G401 (cell line): ENCODE measurements at places on chromosomes 2 and 18. TPM values are rescaled to one million over a fixed set of nuclear protein-coding genes. Genes with fewer than 3 reads are reported as not detected.

DNA sequence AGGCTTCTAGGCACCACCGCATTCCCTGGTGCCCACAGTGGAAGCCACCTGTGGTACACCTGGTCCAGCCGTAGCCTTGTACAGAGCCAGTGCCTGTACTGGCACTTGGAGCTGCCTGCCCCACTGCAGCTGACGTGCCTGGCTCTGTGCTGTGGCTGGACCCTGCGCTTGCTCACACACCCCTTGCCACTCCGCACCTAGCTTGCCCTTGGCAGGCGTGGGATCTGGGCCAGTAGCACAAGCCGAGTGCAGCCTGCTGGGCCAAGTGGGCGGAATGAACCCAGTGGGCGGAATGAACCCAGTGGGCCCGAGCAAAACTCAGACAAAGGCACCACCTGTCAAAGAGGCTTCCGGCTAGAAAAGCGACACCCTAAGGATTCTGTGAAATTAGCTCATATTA lies 126.3 kb downstream of the ARHGAP28 start:
- DNase-seq: no peak

The SOCS6 gene
- total RNA-seq: 32.5 and 52.1 TPM in 2 replicates

GRCh38 chr18:56067969-56068671 lies 480.1 kb upstream of the TCF4 start:
- no peak for DNase-seq

GRCh38 chr2:118386641-118387302 lies 298.5 kb downstream of the INSIG2 start:
- DNase-seq: no peak

DNA sequence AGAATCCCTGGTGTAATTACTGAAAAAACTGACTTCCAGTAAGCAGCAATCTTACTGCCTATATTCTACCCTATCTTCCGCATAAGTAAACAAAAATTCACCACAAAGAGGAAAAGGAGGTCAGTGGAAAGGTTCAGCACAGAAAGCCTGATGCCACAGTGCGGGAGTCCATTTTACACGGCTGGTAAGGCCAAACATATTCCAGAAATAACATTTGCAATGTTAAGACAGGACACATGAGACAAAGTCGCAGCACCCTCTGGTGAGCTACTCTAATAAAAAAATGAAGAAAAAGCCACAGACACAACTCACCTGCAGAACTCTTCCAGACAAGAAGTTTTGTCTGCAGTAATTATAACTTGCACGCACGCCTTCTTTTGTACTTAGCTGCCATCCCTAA lies 40.6 kb downstream of the GEMIN6 start:
- DNase-seq: no peak

DNA sequence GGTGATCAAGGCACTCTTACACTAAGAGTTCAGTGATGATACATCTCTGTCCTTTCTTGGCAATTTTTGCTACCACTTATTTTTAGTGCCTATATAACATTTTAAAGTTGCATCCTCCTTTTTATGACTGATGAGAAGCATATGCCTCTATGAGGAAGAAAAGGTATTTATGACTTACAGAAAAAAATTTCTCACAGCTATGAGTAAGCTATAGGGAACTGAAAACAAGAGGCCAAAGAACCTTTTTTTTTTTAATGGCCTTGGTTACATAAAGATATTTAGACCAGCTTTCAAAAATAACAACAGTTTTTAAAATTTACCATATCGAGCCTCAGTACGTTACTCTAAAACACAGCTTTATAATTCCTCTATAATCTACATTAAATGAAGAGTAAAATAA lies 21.3 kb downstream of the MBD5 start:
- no peak for DNase-seq
